ENCODE measurements at places on chromosomes 2 and 18.

DNA sequence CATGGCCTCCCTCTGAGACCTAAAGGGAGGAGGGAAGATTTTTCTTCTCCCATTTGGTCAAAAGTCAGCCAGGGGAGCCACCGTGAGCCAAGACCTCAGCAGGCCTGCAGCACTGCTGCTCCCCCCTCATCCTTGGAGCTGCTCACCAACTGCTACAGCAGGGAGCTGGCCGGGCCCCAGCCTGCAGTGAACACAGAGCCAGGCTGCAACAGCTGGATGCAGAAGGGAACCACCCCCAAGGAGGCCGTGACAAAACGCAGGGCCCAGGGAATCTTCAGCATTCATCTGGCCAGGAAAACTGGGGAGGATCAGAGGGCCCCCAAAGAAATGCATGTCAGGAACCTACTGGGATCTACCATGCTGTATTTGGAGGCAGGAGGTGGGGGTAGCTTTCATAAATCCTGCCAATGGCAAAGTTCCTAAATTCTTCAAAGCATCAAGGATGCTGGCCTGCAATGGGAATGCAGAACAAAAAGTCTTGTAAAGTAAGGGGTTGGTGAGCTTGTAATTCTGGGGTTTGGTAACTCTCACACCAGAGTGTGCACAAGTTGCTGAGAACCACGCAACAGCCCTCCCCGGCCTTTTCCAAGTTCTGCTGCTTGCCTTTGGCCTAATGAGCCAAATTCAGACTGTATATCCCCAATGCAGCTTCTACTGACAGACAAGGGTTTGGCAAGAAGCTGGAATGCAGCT lies 61.0 kb downstream of the CACNB4 start:
- DNase-seq: no peak

DNA sequence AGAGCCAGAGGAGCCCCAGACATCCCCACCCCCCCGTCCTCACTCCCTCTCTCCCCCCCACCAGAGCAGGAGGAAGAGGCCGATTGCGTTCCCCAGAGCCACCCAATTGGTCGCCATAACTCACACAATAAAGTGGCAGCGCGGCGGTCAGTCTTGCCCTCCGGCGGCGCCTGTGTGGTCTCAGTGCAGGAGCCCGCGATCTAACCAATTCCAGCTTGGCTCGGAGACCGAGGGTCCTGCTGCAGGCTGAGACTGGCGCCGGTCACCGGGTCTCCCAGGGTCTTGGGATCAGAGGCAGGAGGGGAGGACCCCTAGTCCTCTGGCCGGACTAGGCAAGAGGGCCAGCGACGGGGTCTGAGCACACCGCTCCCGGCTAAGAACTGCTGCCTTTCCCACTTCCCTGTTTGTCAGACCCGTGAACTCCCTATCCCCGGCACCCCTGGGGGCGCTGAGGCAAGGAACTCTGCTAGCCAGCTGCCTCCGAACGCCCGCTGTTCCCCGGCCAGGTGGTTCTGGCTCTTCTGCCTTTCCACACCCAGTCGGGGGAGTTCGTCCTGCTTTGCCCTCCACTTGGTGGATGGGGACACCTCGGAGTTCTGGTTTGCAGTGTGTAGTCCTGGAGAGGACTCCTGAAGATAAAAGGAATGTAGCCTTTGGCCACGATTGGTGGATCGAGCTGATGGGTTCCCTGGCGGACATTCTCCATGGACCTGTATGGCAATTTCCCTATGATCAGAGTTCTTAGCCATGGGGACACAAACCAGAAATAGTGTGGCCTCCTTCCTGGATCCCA lies 1.0 kb upstream of the HOXD12 start:
- no peak for DNase-seq

GRCh38 chr2:193966590-193966989 lies 1690.4 kb upstream of the SLC39A10 start:
- no peak for DNase-seq

GRCh38 chr2:55112229-55113031 lies 62.2 kb upstream of the RTN4 start:
- no peak for DNase-seq

GRCh38 chr2:63438181-63438580 lies 150.1 kb downstream of the WDPCP start:
- DNase-seq: no peak

DNA sequence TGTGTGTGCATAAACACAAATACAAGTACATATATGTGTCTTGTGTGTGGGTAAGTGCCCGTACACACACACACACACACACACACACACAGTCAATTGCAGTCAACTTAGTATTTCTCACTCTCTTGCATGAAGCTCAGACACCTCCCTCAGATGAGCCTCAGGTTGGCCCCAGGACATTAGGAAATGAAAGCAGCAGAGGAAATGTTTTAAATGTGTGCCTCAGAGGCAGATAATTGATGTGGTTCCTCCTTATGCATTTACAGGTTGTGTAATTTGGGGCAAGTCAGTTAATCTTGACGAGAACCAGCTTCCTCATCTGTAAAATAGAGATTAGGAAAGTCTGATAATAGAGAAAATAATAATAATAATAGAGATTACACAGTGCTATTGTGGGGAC lies 814.0 kb upstream of the ID2 start:
- DNase-seq: no peak

GRCh38 chr18:23141104-23141999 lies 6.1 kb downstream of the CABLES1 start:
- DNase-seq: no peak

DNA sequence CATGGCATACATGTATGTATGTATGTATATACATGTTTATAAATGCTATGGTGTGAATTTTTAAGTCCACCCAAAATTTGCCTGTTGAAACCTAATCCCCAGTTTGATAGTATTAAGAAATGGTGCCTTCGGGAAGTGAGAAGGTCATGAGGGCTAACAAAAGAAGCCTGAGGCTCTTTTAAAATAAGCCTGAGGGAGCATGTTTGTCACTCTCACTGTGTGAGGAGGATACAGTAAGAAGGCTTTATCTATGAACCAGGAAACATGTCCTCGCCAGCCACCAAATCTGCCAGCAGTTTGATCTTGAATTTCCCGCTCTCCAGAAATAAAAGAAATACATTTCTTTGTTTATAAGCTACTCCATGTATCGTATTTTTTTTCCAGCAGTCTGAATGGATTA lies 163.0 kb upstream of the LINC00305 start:
- no peak for DNase-seq

DNA sequence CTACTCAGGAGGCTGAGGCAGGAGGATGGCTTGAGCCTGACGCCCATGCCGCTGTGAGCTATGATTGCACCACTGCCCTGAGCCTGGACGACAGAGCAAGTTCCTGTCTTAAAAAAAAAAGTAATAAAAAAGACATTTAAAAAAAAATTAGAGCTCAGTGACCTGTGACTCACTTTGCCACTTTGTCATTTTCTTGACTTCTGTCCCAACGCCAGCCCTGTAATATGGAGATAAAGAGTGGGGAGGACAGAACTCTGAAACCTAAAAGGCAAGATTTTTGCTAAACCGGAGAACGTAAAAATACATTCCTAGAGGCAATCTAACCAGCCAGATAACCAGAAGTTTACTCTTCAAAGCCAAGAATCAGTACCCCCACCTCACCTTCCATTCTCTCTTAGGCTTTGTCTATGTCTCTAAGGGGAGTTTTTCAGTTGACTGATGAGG lies 49.0 kb downstream of the PRKRA start:
- no peak for DNase-seq

- no peak for DNase-seq
Measured at GRCh38 chr18:55349685-55350084, 238.3 kb downstream of the TCF4 start.

GRCh38 chr18:28740575-28740974 lies 563.6 kb upstream of the CDH2 start:
- no peak for DNase-seq

DNA sequence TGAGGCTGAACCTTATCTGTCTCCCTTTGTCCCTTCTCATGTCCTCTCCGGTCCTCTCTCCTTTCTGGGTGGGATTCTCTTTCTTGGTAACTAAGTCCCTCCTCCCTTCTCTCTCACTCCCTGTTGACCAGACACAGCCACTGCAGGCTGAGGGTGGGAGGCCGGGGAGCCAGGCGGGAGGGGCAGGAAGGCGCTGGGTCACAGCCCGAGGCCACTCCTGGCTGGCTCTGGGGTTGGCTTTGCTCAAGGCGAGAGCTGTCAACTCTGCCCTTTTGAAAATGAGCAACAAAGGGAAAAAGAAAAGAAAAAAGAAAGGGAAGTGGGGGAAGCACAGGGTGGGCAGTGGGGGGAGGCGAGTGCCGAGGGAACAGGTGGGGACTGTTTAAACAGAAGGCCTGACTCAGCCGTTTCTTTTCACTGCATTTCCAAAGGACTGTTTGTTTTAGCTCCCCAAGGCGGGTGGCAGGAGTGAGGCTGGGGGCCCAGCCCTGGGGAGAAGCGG lies 70.5 kb upstream of the IGFBP5 start:
- DNase-seq: no peak

GRCh38 chr2:237943395-237944094 lies 23.3 kb upstream of the UBE2F start:
- no peak for DNase-seq

DNA sequence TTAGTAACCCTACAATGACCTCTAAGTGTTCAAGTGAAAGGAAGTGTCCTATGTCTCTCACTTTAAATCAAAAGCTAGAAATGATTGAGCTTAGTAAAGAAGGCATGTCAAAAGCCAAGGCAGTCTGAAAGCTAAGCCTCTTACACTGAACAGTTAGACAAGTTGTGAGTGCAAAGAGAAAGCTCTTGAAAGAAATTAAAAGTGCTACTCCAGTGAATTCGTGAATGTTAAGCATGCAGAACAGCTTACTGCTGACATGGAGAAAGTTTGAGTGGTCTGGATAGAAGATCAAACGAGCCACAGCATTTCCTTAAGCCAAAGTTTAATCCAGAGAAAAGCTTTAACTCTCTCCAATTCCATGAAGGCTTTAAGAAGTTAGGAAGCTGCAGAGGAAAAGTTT lies 373.7 kb downstream of the NR4A2 start:
- DNase-seq: no peak

DNA sequence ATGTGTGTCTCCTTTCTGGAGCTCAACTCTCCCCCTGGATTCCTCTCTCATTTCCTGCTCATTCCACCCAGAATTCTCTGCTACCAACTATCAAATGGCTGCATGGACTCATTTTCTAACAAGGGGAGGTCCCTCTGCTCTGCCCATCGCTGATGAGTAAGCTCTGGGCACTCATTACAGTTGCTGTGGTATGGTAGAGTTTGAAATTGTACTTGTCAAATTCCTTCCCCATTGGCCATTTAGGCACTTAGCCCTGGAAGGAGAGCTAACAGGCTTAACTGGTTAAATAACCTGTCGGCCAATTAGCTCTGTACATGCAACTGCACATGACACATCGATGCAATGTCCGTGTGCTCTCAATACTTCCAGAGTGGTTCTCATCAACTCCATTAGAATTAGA lies 20.4 kb downstream of the COL6A3 start:
- no peak for DNase-seq

DNA sequence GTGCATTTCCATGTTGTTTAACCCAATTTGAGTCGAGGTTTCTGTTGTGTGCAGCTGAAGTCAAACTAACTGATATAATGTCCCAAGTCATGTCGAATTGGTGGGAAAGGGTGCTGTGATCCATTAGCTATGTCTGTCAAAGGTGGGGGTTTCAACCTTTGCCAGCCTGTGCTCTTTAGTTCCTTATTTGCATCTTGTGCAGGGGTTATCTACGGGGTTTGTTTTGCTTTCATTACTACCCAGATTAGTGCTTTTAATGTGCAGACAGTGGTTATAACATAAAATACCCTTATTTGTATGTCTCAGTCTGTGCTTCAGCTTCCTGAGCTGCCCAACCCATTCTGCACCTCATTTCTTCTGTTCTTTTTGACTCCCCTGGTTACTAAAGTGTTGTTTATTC lies 271.9 kb upstream of the CXCR4 start:
- no peak for DNase-seq

- no peak for DNase-seq
Measured at GRCh38 chr18:3329872-3330271, 67.9 kb downstream of the MYL12B start.

GRCh38 chr2:68318914-68319397 lies 793 bp downstream of the CNRIP1 start:
- DNase-seq: no peak

- DNase-seq: no peak
Measured at GRCh38 chr2:170026361-170026760, 151.6 kb upstream of the MYO3B start.

DNA sequence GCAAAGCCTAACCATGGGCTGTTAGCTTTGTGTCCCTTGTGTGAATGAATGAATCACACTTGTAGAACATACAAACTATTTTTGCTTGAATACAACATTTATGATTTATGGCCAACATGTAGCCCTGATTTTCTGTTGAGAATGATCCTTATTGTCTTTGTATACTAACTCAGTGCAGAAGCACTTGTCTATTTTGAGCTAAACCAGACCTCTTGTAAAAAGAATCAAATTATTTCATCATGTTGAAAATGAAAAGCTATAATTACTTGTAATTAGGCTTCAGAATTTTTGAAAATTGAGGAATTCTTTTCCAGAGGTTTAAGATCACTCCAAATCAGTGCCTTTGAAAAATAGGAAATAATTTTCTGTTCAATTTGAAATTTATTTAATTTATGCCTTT lies 85.9 kb downstream of the ZNF407 start:
- no peak for DNase-seq

GRCh38 chr18:30920351-30920750 lies 122.2 kb downstream of the DSC3 start:
- no peak for DNase-seq

GRCh38 chr2:212902421-212902820 lies 249.0 kb downstream of the IKZF2 start:
- DNase-seq: no peak

DNA sequence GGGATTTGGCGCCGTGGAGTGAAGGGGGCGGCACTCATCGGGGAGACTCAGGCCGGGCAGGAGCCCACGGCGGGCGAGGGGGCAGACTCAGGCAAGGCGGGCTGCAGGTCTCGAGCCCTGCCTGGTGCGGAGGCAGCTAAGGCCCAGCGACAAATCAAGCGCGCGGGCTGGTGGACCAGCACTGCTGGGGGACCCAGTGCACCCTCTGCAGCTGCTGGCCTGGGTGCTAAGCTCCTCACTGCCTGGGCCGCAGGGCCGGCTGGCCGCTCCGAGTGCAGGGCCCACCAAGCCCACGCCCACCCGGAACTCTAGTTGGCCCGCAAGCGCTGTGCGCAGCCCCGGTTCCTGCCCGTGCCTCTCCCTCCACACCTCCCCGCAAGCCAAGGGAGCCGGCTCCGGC lies 26.2 kb upstream of the SPP2 start:
- no peak for DNase-seq

DNA sequence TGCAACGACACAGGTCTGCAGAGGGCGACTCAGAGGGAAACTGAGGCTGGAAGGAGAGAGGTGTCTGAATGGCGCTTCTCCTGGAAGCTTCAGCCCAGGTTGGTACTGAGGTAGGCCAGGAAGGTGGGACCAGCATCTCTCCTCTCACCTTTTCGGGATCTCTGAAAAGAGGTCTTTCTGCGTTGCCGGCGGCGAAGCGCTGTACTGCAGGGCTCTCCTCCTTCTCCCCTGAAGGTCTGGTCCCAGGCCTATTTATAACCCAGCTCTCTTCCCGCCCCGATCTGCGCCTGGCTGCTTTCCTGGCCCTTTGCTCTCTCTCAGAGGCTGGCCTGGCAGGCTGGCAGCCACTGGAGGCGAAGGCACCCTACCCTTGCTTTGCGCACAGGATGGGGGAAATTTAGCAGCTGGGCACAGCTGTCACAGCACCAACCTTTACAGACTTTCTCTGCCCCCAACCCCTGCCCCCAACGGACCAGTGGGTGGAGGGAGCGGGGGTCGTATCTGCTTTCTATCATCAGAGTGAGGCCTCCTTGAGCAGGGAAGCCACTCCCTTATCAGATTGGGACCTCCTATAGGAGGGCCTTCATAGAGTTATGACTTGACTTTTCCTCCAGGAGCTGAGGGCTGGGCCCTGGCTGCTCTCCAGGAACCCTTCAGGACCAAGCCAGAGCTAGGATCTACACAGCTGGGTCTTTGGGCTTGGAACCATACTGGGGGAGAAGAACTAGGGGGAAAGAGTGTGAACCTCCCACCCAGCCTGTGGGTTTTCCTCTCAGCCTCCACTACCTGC lies 1.1 kb downstream of the DYSF start:
- DNase-seq: no peak
